ENCODE measurements at places on chromosomes 2 and 18.

- no peak for DNase-seq
Observed at GRCh38 chr2:49042488-49042887, 111.8 kb downstream of the FSHR start.

- no peak for DNase-seq
Observed at GRCh38 chr2:173720306-173720705, 244.9 kb downstream of the SP3 start.

GRCh38 chr2:36570416-36570815, 27.6 kb downstream of the FEZ2 start:
- no peak for DNase-seq

DNA sequence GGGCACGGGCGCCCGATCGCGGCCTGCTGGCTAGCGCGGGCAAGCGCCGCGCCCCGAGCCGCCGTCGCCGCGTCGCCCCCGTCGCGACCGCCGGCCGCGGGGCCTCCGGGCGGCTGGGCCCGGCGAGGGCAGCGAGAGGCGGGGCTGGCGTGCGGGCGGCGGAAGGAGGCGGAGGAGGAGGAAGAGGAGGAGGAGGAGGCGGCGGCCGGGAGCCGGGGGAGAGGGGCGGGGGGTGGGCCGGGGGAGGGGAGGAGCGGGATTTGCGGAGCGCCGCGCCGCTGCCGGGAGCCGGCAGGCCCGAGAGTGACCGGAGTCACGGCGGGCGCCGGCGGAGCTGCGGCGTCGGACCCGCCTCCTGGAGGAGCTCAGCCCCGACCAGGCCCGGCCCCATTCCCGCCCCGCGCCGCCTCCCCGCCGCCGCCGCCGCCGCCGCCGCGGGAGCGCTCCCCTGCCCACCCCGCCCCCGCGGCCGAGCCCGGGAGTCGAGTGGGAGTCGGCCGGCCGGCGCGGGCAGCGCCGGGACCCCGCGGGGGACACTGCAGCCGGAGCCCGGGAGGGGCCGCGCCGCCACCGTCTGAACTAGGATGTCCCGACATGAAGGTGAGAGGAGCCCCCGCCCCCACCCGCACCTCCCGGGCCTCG, at the start of gene KCMF1:
Gene KCMF1, plus strand, starts transcription at position 294 of the 642 bp plus-strand sequence. Its CDS starts 291 bp downstream, at position 585.
- no peak for DNase-seq

GRCh38 chr2:66925128-66925527, 472.0 kb upstream of the ETAA1 start:
- no peak for DNase-seq

DNA sequence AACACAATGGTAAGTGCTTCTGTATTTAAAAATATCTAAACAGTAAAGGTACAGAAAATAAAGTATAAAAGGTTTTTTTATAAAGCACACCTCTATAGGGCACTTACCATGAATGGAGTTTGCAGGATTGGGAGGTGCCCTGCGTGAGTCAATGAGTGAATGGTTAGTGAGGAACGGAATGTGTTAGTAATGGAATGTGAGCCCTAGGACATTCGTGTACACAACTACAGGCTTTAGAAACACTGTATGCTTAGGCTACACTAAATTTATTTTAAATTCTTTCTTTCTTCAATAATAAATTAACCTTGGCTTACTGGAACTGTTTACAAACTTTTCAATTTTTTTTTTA, 337.9 kb upstream of the SLC39A10 start:
- no peak for DNase-seq

GRCh38 chr2:27264753-27265535, 2.1 kb upstream of the SLC30A3 start:
- peak; percentile 18 for DNase-seq

GRCh38 chr2:37355735-37356134, 11.3 kb downstream of the QPCT start:
- no peak for DNase-seq

- DNase-seq: no peak
Observed at GRCh38 chr2:16194530-16194929, 254.2 kb downstream of the MYCN start.

GRCh38 chr2:145625111-145625510, 1105.2 kb upstream of the ZEB2 start:
- DNase-seq: no peak

Data from NCI-H2081 treated with DMSO at 0.1 percent for 48 hours (cell line).